ENCODE measurements at places on chromosomes 11 and 22.

- DNase-seq = no peak
These were observed 7.1 kb downstream of the LRRC32 start for GRCh38 chr11:76663486-76663810.

GRCh38 chr22:27401321-27401720 lies 400.2 kb downstream of the MN1 start:
- no peak for DNase-seq

DNA sequence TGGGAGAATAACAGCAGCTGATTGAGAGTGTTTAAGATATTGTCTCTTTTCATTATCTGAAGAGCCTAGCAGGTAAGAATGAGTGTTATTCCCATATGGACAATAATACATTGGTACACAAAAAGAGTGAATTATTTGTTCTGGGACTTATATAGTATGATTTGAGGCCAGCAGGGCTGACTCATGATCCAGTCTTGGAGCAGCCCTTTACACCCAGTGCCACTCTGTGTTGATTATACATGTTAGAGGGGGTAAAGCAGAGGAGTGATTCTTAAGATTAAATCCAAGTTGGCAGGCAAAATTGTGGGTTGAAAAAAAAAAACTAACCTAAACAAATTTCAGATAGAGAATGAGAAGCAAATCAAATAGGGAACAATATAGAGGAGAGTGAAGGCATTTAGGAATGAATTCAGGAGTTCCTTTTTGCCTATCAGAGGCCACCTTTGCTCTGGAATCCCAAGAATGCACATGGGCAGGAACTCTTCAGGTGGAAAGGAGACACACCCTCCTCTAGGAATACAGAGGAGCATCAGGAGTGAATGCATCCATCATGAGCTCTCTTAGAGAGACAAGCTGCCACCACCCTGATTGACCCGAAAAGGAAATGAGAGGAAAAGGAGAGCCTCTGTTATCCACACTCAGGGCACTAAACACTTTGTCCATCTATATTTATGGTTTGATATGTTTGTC lies 19.2 kb upstream of the MRGPRX1 start:
- no peak for DNase-seq

DNA sequence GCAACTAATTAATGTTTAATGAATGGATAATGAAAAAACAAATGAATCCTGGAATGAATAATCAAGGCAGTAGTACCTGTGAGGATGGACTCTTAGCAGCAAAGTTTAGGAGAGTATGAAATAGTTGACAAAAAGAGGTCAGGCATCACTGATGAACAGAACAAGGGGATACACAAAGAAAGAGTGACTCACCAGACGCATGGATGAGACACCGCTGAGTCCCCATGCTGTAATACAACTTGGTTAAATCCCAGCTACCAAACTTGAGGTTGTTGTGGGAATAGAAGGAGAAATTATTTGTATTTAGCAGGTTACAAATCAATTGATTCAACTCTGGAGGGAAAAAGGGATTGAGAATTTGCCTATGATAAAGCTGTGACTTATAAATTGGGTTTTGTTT lies 976.9 kb upstream of the TENM4 start:
- DNase-seq = no peak

- no peak for DNase-seq
These were observed 1530.4 kb downstream of the BRD1 start for GRCh38 chr22:48297296-48297695.

DNA sequence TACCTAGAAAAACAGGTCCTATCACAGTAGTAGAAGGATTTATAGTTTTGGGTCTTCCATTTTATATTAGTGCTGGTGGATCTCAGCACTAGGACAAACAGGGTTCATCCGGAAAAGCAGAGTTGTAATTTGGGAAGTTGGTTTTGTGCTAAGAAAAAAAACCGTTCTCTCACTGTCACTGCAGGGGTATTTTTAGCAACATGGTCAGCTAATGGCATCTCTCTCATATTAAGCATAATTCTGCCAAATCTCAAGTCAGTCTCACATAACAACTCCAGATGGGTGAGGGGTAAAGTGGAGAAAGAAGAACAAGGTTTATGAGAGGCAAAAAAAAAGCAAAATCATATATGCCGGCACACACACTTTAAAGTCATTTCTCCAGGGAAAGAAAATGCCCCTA lies 51.6 kb upstream of the GDPD4 start:
- no peak for DNase-seq

DNA sequence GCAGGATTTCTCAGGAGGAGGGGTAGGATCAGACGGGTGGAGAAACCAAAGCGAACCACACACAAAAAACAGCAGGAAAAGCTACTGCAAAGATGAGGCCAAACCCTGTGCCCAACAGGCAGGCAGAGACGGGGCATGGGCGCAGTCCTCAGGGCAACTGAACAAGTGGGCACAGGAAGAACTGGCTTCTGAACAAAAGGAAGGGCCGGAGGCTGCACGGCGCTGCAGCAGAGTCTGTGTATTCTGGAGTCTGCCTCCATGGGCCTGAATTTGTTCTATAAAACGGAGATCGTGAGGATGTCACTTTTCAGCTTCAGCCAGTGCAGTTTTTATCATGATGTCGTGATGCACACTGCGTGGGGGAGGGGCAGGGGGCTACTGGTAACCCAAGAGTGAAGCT lies 1026.0 kb downstream of the TBC1D22A start:
- no peak for DNase-seq

DNA sequence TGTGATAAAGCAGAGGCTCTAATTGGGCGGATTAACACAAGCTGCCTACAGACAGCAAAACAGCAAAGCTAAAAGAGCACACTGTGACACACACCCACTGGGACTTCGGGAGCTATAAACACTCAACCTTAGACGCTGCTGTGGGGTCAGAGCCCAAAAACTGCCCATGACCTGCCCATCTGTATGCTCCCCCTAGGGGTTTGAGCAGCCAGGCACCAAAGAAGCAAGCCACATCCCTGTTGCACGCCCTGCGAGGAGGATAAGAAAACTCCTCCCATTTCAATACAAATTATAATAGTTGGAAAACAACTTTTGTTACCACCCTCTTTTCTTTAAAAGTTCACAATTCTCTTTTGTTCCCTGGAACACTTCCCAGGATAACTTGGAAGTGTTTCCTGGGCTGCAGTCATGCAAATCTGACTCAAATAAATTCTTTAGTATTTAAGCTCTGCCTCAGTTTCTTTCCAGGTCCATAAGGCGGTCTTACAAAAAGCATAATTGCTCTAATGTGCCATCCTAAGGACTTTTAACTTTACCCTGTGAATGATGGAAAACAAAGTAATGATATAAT lies 86.4 kb downstream of the DLG2 start:
- no peak for DNase-seq

DNA sequence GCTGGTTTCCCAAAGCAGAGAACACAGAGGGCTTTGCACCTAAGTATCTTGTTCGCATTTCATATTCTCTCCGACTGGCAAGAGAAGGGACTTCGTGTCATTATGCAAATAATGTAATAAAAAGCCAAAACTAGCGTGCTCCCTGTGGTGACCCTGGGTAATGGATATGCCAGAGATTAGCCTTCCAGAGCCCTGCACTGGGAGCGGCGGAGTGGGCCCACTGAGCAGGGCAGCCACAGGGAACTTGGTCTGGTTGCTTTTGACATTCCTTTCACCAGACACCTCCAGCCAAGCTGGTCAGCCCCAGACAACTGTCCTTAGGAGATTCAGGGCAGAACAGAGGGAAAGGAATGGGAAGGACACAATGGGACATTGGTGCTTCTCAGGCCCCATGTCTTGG lies 56.1 kb downstream of the FLI1 start:
- DNase-seq = no peak

DNA sequence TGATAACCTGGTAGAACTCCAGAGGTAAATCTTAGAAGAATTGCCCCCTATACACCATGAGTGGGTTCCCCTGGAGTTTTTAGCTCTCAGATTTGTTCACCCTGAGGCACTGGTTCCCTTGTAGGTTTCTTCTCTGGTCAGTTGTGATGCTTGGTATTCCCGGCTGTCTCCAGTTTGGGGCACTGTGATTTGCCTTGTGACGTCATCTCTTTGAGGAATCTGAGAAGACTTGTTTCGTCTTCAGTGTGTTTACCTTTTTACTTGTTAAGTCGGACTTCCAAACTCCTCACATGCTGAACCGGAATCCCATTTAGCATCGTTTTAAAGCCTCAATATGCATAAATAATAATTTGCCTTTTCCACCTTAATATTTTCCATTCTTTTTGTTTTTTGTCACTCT lies 54.4 kb downstream of the CECR2 start:
- DNase-seq = no peak

DNA sequence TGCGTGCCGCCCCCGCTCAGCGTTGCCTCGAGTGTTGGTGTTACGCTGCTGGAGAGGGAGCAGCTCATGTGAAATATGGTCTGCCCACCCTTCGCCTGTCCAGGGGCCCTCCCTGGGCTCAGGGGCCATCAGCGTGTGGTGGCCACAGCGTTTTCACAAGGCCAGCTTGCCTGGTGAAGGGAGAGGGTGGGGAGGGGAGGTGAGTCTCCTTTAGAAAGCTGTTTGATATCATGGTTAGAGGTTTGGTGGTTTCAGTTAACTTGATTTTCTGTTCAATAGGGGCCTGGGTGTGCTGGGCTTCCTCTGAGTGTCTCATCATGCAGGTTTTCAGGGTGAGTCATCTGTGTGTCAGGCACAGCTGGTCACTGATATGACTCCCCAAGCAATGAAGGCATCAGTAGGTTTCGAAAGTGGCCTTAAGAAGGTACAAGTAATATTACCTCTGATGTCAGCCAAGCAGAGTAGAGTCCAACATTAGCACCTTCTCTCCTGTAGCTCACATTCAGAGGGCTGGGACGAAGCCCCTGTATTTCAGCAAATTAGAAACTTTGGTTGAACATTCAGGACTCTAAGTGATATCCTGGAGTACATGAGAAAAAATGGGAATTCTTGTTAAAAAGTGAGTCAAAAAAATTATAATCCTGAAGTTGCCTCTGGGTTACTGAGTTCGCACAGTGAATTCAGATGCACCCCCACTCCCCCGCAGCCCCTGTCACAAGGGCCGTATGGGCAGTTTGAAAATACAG lies 172.5 kb downstream of the TBC1D22A start:
- DNase-seq = no peak

DNA sequence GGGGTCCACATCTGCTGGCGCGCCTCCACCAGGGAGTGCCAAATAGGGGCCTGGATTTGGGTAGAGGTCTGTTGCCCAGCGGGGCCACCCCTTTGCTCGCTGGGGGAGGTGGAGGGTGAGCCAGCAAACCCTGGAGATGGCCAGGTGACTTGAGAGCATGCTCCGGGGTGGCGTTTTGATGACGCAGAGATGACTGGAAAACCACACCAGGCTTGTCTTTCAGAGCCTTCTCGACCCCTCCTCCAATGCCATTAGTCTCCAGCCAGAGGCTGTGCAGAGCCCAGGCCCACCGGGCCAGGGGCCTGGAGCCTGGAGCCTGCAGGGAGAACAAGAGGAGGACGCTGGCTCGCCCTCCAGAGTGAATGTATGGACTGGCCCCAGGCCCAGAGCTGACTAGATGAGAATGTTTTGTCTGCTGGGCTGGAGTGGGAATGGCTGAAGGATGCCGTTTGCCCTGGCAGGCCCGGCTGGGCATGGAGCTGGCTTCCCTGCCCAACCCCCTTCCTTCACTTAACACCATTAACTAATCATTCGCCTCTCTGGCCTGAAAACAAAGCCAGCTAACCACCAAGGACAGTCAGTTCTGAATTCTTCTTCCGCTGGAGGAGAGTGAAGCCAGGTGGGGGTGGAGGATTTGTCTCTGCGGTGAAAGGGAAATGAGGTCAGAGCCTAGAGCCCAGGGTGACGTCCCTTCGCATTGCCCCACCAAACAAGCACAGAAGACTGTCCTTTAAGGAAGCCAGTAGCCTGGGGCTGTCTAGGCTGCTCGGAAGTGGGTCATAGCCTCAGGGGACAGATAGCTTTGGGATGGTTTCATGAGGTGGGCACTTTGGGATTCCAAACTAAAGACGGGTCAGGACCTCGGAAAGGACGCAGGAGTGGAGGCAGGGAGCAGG lies 1.6 kb upstream of the MCAM start:
- no peak for DNase-seq

DNA sequence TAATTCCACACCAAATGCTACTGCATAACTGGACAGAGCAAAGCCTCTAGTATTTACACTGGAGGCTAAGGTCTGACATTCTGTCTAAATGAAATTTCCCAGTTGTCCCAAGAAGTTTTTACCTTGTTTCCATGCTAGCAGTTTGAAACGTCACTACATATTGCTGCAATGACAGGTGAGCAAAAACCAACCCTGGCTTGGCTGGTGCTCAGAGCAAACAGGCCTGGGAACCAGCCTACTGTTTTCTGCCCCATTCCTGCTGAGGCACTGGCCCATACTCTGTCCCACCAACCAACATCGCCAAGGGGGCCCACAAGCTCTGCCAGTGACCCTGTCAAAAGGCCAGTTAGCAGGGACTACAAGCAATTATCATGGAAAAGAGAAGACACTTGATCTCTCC lies 131.1 kb downstream of the MPPED2 start:
- DNase-seq = no peak

DNA sequence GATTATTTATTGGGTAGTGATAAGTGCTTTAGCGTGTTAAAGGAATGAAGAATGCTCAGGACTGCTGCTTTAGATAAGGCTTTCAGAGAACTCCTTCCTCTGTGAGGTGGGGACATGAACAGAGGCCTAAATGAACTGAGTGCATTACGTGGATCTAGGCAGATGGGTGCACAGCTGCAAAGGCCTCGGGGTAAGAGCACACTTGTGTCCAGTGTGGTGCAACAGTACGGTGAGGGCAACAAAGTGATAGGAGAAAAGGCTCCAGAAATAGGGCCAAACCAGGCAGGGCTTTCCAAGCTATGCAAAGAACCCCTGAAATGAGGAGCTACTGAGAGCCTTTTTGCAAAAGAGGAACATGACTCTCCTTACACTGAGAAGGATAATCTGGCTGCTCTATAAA lies 45.3 kb upstream of the ARHGAP32 start:
- DNase-seq = no peak

DNA sequence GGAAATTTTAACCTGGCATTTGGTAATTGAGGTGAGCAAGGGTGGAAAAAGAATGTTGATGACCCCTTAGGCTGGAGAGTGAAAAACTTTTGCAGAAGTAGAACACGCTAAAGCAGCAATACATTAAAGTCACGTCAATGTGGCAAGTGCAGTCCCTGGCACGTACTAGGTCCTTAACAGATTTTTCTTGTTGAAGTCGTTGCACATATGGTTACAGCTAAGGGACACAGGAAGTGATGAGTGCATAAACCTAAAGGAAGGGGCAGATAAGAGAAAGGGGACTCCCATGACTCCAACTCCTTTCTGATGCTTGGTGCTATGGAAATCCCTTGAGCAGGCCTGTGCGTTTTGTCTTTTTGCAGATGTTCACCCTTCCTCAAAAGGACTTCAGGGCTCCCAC lies 1.2 kb downstream of the ACCS start:
- DNase-seq = no peak

- DNase-seq = no peak
These were observed 43.3 kb upstream of the EP300 start for GRCh38 chr22:41048791-41049717.
